ENCODE measurements at places on chromosomes 7 and 10.
A peak's percentile ranks its signal among the peaks of the same experiment; 100 is the strongest.

GRCh38 chr7:127322832-127323493, 69.5 kb downstream of the ZNF800 start:
- DNase-seq: no peak

DNA sequence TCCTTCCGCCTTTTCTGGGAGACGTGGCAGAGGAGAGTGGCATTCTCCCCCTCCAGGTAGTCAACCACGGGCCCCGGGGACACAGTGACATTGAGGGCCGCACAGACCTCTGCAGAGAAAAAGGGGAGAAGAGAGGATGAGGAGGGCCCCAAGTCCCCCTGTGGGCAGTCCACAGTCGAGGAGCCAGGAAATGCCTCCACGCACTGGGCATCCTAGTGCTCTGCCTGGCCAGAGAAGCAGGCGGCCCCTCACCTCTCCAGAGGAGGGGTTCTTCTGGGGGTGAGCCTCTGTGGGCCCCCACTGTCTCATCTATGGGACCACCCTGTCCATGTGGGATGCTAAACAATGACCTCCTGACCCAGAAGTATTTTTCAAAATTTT, 7.4 kb downstream of the VSTM4 start:
- no peak for DNase-seq

GRCh38 chr7:55127135-55127551, 108.3 kb downstream of the EGFR start:
- DNase-seq: peak; percentile 82

- DNase-seq: no peak
Measured at GRCh38 chr10:71782221-71782916, 9.0 kb upstream of the VSIR start.

GRCh38 chr7:69568266-69568665, 30.0 kb upstream of the AUTS2 start:
- no peak for DNase-seq

DNA sequence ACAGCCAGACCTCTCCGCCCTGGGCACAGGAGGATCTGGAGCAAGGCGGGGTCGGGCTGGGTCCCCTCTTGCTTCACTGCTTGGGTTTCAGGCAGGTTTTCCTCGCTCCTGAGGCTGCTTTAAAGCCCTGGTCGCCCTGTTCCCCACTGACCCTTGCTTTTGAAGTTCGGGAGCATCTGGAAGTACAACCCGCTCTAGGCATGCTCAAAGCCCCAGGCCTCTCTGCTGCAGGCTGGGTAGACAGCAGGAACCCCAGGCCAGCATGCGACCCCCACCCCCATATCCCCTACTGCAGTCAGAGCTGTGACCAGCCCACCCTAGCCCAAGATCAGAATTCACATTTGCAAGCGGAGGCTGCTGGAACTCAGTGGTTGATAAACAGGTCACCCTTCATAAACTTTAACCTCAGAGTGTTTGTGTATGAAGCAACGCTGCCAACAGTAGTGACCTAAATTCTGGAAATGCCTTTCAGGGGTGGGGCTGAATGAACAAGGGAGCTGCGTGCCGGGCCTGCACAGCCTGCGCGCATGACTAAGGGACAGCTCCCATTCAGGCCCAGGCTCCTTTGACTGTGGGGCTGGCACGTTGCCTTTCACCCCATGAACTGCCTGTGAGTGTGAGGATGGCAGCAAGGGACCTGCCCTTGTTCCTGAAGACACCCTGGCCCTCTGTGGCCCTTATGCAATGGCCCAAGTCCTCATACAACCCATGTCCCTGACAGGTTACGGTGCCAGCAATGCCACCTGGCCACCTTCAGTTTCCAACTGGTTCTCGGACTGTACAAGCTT, 52.5 kb downstream of the PROSER2 start:
- no peak for DNase-seq

DNA sequence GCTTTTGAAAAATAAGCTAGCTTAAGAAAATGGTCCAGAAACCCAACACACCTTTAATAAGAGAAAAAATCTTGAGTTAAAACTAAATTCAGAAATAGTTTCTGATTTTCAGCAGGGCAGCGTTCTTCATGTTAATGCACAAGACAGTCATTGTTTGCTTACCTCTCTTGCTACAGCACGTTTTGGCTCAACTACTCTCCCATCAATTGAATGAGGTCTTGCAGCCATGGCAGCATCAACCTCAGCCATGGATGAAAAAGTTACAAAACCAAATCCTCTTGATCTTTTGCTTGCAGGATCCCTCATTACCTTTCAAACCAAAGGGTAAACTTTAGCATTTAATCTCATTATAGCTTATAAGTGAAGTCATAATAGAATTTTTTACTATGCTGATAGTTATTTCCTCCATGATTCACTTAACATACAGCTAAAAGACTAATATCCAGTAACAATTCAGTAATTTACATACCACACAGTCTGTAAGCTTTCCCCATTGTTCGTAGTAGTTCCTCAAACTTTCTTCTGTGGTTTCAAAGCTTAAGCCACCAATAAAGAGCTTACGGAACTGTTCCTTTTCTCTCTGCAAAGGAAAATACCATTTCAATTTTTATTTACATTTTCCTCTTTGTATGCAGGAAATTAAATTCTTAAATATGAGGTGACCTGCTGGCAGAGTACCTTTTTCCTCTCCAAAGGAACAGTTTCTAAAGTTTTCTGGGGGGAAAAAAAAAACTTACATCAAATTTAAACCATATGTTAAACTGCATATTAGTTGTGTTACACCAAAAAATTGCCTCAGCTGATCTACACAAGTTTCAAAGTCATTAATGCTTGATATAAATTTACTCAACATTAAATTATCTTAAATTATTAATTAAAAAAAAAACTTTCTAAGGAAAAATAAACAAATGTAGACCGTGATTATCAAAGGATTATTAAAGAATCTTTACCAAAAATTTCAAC, 3.1 kb downstream of the HNRNPA2B1 start:
- no peak for DNase-seq

GRCh38 chr10:59285848-59286247, 76.5 kb downstream of the FAM13C start:
- DNase-seq: no peak

DNA sequence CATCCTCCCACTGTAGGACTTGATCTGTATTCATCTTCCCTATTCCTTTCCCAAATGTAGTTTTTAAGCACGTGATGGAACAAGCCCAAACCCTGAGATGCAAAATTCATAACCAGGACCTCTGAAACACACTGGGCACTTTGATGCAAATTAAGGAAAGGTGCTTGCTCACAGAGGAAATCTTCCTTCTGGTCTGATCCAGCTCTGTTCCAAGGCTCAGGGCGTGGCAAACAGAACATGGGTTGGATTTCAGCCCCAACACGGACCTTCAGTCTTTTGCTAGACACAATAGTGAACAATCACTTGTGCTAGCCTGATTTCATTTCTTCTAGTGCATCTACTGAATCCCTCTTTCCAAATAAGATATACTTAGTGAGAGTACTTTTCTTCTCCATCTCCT, 27.9 kb downstream of the PON3 start:
- DNase-seq: no peak

DNA sequence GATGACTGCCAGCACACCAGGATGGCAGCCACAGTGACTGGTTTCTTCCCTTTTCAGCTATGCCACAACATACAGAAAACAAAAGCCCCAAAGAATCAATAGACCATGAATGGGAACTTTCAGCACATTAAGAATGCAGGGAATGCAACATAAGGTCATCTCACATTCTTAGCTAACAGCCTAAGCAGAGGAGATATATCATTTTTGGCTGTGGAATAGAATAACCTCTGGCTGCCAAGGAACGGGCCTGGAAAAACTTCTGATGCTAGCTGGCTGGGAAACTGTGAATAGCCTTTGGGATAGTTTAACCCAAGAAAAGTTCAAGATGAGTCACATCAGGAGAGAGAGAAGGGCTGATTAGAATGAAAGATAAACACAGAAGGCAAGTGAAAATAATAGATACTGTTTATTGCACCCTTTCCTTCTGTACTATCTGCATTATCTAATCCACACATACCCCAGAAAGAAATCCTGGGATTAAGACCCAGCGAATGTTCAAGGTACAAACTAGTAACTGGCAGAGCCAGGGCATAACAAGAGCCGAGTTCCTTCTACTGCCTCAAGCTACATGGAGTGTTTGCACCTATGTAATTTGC, 169.2 kb downstream of the SEMA3A start:
- no peak for DNase-seq

- no peak for DNase-seq
Measured at GRCh38 chr10:88783724-88784123, 18.8 kb upstream of the LIPM start.

GRCh38 chr7:134505856-134506255, 21.5 kb upstream of the AKR1B10 start:
- no peak for DNase-seq
